ENCODE measurements at places on chromosomes 3 and 15.

GRCh38 chr3:64554096-64554920, 133.5 kb downstream of the ADAMTS9 start:
- peak; percentile 48 for DNase-seq

DNA sequence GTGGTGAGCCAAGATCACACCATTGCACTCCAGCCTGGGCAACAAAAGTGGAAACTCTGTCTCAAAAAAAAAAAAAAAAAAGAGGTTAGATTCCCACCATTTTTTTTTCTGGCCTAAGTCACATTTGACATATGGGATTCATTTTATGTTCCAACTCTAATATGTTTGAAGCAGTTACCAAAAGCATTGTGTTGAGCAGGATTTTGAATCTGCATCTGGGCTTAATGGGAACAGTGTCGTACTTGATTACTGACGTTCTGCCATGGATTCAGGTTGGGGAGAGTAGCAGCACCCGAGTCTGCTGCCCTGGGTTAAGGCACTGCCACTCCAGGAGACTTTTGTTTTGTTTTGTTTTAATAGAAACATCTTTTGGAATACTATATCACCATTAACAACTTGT, 348.7 kb upstream of the TBL1XR1 start:
- no peak for DNase-seq

- no peak for DNase-seq
Measured at GRCh38 chr15:78440375-78441373, 2.7 kb downstream of the IREB2 start.

DNA sequence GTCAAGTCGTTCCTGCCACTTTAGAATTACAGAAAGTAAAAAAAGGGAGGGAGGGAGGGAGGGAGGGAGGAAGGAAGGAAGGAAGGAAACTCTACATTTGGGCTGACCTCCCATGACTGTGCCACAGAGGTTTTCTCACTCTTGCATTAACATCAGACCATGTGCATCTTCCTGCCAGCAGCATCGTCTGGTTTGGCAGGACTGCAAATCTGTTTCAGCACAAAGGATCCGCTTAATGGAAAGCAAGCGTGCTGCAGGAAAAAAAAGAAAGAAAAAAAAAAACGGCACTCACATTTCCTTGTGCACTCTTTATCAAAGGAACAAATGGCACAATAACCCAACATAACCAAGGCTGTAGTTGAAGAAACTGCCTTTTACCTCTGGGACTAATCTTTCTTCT, 148.8 kb upstream of the HES1 start:
- DNase-seq: no peak

- no peak for DNase-seq
Measured at GRCh38 chr3:47296562-47297302, 14.0 kb downstream of the KLHL18 start.

DNA sequence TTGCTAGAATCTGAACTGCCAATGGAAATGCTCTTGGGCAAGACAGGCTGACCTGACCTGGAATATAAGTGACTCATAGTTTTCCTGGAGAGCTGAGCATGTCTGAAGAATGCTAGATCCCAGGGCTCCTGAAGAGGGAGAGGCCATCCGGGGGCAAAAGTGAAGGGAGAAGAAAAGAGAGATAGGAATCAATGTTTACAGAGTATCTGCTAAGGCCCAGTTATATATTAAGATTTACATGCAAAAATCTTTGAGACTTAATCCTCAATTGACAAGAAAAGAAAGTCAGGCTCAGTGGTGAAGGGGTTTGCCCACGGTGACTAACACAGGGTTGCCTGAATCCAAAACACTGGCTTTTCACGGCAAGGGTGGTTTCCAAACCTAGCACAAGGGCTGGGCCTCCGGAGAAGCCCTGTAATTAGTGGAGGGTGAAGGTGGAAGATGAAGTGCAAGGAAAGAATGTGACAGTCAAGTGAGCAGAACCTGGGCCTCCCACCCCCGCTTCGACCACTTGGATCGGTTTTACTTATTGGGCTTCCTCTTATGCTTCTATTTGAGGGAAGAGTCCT, 91.7 kb upstream of the FGF12 start:
- DNase-seq: peak; percentile 84

DNA sequence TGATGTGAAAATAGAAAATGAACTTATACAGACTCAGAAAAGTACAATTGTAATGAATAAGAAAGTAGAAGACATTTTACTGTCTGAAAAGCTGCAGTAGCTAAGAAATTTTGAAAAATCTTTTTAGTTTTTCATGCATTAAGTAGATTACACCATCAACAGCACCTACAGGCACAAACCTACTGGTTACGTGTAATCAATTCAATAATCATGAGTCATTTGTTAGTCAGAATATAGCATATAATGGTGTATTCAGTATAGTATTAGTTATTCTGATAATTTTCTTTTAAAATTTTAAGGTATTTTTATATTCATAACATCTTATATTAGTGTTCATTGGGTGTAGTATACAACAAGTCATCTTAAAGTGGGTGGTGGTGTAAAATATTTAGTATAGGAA, 550.5 kb upstream of the GBE1 start:
- no peak for DNase-seq

DNA sequence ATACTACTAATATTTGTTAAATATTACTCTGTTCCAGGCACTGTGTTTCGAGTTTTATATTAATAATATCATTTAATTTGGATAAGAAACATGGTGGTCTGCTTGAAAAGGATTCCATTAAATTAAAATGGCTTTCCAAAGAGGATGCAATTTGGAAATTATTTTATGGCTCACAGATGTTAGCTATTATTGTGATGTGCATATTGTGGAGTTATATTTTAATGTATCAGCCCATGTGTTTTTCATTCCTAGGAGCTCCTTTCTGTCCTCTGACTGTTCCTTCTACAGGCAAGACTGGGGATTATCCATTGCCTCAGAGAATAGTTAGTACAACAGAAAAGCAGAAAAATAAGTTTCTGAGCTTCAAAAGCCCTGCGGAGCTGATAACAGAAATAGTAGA, 376.7 kb upstream of the PDZRN3 start:
- DNase-seq: no peak

DNA sequence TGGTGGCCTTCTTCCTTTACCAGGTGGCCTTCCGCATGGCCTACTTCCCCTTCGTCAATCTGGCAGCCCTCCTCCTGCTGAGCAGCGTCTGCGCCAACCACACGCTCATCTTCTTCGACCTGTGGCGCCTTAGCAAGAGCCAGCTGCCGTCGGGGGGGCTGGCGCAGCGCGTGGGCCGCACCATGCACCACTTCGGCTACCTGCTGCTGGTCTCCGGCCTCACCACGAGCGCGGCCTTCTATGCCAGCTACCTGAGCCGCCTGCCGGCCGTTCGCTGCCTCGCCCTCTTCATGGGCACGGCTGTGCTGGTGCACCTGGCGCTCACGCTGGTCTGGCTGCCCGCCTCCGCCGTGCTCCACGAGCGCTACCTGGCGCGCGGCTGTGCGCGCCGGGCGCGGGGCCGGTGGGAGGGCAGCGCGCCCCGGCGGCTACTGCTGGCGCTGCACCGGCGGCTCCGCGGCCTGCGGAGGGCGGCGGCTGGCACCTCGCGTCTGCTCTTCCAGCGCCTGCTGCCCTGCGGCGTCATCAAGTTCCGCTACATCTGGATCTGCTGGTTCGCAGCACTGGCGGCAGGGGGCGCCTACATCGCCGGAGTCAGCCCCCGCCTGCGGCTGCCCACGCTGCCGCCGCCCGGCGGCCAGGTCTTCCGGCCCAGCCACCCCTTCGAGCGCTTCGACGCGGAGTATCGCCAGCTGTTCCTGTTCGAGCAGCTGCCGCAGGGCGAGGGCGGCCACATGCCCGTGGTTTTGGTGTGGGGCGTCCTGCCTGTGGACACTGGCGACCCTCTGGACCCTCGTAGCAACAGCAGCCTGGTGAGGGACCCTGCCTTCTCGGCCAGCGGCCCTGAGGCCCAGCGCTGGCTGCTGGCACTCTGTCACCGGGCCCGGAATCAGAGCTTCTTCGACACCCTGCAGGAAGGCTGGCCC, 9.9 kb downstream of the DISP2 start:
- peak; percentile 87 for DNase-seq

DNA sequence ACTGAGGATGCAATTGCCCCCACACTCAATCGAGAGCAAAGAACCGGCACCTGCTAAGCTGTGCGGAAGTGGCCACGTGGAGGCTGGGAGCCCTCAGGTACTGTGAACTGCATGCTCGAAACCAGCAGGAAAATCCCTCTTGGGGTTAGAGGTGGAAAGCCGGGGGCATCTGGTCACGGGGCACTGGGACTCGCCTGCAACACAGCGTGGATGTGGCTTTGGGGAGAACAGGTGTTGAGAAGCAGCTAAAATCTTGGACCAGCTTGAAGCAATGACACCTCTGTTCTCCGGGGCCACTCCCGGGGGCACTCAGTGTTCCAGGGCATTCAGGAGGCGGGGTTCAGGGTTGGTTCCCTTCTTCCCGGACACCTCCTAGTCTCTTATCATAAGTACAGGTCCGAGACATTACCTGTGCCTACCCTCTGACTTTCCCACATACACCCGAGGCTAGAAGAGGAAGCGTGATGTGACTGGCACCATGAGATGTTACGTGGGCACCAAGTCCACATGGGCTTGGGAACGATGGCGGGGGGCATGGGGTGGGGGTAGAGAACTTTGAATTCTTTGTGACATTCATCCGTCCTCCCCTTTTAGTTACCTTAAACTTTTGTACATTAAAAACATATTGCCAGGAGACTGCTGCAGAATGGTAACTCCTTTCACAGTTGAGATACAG, 172.0 kb downstream of the ADAMTS17 start:
- DNase-seq: no peak

- peak; percentile 33 for DNase-seq
Measured at GRCh38 chr3:98734306-98734705, 28.8 kb upstream of the ST3GAL6 start.

DNA sequence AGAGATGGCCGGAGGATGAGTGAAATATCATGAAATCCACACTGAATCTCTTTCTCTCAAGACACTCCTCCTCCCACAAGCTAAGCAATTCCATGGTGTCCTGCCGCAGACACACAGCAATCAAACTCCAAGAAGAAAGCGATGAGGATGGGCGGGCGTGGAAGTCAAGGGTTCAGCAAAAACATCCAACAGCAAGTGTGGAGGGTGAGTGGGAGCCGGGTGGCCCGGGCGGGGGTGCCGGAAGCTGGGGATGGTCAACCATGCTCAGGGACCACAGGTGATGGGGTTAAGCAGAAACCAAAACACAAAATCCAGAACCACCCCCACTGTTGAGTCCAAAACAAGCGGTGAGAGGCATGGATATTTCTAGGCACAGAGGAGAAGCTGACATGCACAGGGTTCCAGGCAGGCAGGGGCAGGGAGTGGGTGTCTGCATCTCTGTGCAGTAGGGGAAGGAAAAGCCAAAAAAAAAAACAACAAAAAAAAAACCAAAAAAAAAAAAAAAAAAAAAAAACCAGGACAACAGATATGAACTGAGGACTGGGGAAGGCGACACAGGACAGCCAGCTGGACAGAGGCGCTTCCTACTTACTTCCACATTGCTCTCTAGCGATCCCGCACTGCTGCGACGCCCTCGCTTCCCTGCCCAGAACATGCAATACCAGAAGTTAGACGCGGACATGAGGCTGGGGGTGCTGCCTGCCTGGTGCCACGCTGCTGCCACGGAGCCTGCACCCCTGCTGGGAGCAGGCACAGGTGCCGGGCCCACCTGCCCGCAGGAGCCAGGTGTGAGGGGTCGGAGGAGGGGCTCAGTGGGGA, 61.0 kb upstream of the RPL32 start:
- DNase-seq: no peak

DNA sequence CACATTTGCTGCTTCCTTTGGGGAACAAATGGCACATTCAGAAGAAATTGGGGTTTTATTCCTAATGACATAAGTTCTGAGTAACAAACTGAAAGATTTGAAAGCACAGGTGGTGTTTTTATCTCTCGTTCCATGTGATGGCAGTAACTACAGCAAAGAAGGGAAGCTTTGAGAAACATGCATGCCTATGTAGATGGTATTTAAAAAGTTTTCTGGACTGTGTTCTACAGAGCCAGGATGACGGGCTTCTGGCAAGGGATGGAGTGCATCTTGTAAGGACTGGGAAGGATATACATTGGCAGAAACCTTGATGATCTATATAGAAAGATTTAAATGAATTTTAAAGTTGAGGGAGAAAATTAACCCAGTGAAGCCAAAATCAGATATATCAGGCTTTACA, 362.2 kb upstream of the ROPN1 start:
- no peak for DNase-seq

GRCh38 chr3:51813539-51813938, 34.5 kb upstream of the IQCF6 start:
- no peak for DNase-seq

GRCh38 chr3:74282202-74282601, 332.3 kb downstream of the CNTN3 start:
- DNase-seq: no peak

DNA sequence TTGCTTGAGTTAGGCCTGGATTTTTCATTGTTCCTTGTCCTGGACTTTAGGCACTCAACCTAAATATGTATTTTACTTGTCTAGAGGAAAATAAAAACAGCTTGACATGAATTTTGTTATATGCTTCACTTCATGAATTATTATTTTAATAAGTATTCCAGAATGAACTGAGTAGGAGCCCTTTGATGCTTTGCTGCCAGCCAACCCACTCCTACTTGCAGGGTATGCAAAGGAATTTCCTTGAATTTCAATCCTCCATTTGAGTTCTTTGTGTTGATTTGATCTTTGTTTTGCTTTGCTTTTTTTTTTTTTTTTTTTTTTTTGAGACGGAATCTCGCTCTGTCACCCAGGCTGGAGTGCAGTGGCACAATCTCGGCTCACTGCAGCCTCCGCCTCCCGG, 11.6 kb downstream of the ARL6IP5 start:
- no peak for DNase-seq
